MG63 (cell line): ENCODE measurements at places on chromosomes 16 and 17. TPM values are rescaled to one million over a fixed set of nuclear protein-coding genes. Genes with fewer than 3 reads are reported as not detected.

GRIN2A gene
- not detected in 2 replicates for total RNA-seq

SYNRG gene
- 8.3 and 10.6 TPM in 2 replicates for total RNA-seq

- DNase-seq: no peak
Observed at GRCh38 chr16:10684511-10685151, 10.1 kb downstream of the TEKT5 start.

DNA sequence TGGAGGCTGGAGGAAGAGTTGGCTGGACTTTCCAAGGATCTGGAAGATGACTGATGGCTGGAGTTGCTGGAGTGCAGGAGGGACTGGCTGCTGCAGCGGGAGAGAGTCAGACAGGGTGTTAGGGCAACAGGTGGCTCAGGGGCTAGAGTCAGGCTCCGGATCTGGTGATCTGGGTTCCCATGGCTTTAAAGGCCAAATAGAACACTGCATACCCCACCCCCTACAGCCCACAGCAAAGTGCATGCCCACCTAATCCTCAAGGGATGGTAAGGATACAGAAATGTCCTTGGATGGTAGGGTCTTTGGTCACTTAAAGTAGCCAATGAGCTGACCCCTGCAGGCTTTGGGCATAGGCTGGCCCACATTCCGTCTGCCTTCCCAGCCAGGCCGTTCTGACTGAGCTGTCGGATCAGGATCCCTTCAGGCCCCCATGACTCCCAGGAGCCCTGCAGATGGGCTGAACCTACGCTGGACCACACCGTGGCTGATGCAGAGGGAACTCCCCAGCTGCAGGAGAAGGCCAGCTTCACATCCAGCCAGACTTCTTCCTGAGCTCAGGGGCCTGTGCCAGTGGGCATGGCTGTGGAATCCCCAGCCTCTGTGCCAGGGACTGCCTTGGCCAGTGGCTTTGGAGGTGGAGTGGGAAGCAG is 13.9 kb downstream of the TNS4 start:
- peak; percentile 69 for DNase-seq

GRCh38 chr16:67653128-67653788 is 6.8 kb downstream of the ACD start:
- no peak for DNase-seq

- no peak for DNase-seq
Observed at GRCh38 chr16:64977206-64977920, 144.5 kb downstream of the CDH11 start.

DNA sequence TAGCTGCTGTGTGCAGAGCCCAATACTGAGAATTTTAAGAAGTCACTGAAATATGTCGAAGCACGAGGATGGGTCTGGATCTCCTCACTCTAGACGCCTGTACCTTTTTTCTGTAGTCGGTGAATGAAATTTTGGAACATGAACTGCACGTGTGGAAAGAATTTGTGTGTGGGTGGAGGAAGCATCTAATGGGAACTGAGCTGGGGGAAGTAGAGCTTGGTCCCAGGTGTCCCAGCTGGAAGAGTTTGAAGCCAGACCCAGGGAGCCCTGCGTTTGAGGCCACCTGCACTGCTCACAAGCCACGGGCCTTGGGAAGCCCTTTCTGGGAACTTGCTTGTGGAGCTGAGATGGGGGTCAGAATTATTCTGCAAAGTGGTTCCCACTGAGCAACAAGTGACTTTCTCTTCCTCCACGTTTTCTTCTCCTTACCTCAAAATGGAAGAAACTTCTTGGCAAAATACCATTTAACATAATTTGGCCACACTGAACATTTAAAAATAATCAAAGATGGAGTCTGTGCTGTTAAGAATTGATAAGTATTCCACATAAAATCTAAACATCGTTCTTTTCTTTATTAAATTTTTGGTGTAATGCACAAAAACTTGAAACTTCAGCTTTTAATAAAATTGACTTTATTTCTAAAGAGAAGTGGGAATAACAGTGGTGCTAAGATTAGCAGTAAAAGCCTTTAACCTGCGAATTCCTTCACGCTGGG is 163.8 kb downstream of the PRKCA start:
- DNase-seq: no peak

DNA sequence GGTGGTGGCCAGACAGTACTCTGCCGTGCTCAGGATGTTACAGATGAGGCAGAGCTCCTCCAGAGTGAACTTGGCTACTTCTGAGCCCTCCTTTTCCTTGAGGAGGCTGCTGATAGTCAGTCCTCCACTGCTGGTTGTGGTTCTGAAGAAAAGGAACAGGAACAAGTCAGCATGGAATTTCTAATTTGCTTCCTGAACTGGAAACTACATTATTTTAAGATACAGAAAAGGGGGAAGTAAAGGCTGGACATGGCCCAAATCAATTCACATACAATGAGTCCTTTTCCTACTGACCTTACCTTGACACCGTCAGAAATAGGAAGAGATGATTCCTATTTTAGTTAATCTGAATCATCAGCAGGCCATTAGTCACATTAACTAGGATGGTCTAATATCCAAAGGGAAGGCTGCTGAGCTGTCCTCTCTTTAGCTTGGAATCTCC is 154.2 kb downstream of the VPS53 start:
- no peak for DNase-seq

DNA sequence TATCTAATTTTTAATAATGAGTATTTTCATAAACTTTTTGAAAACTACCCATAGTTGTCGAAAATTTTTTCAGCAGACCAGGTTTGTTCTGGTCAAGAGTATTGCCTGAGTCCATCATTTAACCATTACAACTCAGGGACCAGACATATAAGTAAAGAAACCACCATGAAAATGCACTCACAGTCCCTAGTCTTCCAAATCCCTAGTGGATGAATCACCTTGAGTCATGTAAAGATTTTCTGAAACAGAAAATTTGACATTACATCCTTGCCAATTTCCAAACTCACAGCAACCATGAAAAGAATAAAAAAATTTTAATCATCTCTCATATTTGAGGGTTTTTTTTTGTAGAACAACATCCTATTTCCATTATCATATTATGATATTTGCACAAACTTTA is 1337.5 kb upstream of the CDH8 start:
- DNase-seq: no peak

DNA sequence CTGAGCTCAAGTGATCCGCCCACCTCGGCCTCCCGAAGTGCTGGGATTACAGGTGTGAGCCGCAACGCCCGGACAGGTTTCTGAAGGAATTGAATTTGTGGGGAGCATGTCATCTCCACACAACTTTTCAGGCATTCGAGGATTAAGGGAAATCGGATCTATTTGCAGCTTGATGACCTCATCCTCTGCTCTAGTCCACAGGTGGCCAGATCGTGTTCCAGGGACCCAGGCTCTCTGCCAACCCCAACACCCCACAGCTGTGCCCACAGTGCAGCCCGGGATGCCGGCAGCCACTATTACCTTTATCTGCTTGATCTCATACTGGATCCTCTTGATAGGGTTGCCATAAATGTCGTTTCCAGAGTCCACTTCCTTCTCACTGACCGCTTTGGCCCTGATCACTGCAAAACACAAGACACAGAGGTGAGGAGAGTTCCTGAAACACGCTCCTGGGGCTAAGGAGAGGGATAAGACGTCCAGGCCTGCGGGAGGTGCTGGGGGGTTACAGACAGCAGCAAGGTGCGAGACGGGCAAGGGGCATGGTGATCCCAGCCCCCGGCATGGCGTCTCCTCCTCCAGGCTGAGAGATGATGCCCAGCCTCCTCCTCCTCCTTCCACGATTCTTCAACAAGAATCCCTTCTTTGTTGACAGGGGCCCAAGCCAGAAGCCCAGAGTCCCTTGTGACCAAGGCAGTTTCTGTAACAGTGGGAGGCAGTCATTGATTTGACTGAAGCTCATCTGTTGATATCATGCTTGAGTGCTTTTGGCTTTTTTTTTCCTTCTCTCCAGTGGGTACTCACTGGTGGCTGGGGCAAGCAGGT is 29.3 kb downstream of the CEP295NL start:
- DNase-seq: peak; percentile 72

GRCh38 chr16:30352488-30353401 is 2.4 kb downstream of the CD2BP2 start:
- no peak for DNase-seq

GRCh38 chr17:64774888-64775540 is 112.9 kb upstream of the SMURF2 start:
- no peak for DNase-seq
